ENCODE measurements at places on chromosomes 2 and 18.

- no peak for DNase-seq
These were observed 83.1 kb downstream of the NDUFA10 start for GRCh38 chr2:239942090-239942489.

- DNase-seq: no peak
These were observed 109.3 kb upstream of the LINC00305 start for GRCh38 chr18:64258111-64258650.

- DNase-seq: no peak
These were observed 258.3 kb upstream of the SOX11 start for GRCh38 chr2:5433855-5434254.

DNA sequence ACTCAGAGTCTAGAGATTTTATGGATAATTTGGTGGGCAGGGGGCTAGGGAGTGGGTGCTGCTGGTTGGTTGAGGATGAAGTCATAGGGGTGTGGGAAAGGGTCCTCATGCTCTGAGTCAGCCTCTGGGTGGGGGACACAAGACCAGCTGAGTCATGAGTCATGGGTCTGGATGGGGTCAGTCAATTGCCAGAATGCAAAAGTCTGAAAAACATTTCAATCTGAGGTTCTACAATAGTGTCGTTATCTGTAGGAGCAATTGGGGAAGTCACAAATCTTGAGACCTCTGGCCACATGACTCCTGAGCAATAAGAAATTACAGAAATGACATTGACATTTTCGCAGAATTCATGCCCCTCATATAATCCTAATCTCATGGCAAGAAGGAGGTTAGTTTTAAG is 15.1 kb downstream of the NMS start:
- no peak for DNase-seq

DNA sequence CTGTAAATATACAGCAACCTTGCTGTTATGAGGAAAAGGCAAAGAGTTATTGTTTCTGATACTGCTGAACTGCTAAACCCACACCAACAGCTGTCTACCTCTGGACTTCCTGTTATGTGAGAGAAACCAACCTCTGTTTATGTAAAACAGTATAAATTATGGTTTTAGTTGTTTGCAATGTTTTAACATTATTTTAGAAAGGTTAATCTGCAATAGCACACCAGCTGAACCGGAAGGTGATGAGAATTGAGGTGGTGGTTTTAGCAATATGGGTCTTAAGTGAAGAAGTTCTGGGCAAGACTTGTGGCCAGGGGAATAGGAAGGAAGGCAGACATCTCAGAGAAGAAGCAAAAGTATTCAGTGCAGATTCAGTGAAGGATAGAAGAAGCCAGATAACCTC is 237.8 kb downstream of the PLCL1 start:
- no peak for DNase-seq

DNA sequence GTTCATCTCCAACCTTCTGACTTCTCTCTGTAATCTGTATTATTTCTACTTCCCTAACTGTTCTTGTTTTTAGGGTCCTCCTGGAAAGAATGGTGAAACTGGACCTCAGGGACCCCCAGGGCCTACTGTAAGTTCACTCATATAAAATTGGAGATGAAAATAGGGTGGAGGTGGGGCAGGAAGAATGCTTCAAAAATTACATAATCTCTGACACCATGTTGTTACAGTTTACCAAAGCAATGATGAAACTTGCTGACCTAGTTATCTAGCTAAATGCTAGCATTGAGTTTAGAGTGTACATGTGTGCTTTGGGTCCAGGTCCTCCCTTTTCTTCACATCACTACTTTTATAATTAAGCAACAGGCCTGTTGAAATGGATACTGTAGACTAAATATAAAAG is 23.1 kb downstream of the COL3A1 start:
- DNase-seq: no peak

DNA sequence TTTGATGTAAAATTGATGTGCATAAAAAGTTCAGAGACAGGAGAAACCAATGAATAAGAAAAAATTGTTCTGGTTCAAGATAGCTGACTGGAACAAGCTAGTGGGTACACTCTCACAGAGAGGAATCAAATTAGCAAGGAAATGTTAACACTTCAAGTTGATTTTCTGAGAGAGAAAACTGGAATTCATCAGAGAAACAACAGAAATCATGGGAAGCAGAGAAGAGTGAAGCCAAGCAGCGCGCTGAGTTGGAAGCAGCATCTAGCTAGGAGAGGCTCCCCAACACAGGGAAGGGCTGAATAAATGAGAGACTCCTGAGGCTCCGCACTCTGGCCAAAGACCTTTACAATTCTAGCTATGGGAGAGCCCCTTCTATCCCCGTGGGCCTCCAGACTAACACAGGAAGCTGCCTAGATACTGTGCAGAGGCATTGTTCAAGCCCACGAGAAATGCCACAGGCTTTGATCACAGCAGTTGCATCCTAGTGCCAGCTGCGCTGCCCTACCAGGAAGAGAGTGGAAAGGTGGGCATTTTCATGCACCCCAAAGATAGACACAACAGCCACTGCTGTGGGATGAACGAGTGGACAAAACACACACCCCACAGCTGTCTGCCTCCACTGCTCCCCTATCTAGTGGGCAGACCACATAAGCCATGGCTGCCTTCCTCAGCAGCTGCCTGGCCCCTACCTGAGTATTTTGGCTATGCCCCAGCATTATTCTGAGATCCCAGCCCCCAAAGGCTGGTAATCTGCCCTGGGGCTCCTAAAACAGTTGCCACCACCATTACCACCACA is 136.7 kb downstream of the FSIP2 start:
- no peak for DNase-seq

GRCh38 chr18:74528478-74528877 is 5.8 kb upstream of the CNDP1 start:
- DNase-seq: no peak

DNA sequence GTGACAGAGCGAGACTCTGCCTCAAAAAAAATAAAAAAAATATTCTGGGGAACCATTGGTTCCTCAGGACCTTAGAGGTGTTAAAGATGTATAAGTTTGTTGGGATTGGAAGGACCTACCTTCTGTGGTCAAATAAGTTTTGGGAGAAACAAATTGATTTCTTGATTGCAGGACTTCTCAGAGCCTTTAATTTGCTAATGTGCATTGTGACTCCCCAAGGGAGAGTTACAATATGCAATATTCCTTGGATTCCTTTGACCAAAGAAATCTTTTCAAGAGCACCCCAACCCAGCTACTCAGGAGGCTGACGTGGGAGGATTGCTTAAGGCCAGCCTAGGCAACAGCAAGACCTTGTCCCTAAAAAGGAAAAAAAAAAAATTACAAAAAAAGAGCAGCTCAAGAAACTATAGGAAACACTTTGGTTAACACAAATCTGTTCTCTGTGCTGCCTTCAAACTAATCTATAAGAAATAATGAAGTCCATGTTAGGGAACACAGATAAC is 6.5 kb downstream of the NAGK start:
- DNase-seq: no peak

DNA sequence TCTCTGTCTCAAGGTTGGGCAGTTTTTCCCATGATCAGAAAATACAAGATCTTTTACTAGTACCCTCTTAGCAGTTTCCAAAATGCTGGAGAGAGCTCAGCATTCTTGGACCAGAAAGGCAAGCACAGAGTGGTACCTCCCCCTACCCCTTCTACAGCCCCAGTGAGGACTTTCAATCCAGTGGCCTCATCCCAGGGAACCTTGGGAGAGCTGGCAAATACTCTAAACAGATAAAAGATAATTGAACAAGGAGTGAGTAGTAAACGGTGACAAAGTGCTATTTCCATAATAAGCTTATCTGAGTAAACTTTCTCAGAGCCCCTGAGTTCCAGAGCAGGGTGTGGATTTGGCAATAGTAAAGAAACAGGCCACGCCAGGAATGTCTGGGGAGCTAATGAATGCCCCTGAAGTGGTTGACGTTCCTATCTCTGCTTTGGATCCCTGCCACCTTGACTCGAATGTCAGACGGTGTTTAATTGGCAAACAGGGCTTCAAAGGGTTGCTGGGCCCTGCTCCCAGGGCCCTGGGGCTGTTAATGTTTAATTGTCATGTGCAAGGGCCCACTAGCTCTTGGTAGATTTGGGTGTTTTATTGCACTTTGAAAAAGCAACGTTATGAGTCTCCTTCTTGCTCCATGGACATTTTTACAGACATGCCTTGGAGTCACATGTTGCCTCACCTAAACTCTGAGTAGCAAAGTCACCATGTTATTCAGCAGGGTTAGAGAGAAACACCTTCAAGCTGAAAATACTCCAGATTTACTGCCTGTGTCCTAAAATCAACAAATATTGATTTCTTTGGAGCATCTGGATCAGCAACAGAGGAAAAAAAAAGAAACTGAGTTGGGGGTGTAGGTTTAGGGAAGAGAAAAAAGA is 239.9 kb downstream of the CYRIA start:
- DNase-seq: no peak

GRCh38 chr2:59233448-59233847 is 992.3 kb upstream of the FANCL start:
- no peak for DNase-seq

DNA sequence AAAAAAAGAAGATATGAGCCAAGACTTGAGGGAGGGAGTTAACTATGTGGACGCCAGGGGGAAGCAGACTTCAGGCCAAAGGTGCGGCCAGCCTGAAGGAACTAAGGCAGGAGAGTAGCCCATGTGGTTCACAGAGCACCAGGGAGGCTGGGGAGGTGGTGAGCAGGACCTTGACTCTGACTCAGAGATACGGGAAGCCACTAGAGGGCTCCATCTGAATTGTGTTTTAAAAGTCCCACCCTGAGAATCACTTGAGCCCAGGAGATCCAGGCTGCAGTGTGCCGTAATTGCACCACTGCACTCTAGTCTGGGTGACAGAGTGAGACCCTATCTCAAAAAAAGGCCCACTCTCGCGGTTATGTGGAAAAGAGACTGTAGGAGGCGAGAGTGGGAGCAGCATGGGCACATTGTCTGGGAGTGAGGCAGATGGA is 12.3 kb downstream of the CEP192 start:
- no peak for DNase-seq

DNA sequence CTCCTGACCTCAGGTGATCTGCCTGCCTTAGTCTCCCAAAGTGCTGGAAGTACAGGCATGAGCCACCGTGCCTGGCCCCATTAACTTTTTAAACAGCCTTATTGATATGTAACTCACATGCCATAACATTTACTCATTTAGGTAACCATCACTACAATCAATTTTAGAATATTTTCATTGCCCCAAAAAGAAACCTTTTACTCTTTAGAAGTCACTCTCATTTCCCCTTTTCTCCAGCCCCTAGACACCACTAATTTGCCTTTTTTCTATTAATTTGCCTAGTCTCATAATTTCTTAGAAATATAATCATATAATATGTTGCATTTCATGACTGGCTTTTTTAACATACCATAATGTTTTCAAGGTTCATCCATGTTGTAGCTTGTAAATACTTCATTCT is 57.2 kb upstream of the TACR1 start:
- no peak for DNase-seq

DNA sequence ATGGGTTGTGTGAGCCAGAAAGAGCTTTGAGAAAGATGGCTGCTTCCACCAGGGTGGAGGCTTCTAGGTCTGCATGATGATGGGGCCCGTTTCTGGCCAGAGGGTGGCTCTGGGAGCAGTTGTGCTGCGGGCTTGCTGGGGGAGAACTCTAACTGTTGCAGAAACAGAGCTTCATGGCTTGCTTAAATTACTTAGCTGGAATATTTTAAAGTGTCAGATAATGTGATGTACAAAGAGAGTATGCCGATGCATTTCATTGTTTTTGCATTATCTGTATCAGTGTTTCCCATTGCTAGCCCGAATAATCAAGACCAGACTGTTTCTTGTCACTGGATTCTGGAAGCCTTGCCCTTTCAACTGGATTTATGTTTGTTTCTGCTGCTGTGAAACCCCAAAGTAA is 6.3 kb upstream of the DRC1 start:
- DNase-seq: no peak

DNA sequence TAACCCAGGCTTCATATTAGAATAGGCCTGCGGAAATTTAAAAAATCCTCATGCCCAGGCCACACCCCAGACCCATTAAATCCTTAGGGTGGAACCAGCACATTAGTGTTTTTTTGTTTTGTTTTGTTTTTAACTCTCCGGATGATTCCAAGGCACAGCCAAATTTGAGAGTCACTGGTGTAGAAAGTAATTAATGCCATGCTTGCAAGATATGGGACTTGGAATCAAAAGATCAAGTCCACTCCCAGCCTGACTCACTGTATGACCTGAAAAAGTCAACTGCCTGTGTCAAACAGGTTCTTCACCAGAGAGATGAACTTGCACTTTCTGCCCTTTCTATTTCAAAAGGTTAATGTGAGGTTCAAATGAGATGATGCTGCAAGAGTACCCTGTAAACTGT is 310.3 kb upstream of the LYPD1 start:
- no peak for DNase-seq

GRCh38 chr2:120693121-120693520 is 42.5 kb upstream of the GLI2 start:
- no peak for DNase-seq

Measured in NCI-H1694 treated with DMSO at 0.1 percent for 48 hours (cell line).